ENCODE measurements at places on chromosomes 6 and 20.

- DNase-seq, result no peak
These were observed 232.7 kb downstream of the DLL1 start for GRCh38 chr6:170057961-170058877.

GRCh38 chr6:166972101-166972500 lies 15.8 kb upstream of the RNASET2 start:
- DNase-seq, result no peak

- no peak for DNase-seq
These were observed 522 bp upstream of the EPB41L1 start for GRCh38 chr20:36153736-36154699.

DNA sequence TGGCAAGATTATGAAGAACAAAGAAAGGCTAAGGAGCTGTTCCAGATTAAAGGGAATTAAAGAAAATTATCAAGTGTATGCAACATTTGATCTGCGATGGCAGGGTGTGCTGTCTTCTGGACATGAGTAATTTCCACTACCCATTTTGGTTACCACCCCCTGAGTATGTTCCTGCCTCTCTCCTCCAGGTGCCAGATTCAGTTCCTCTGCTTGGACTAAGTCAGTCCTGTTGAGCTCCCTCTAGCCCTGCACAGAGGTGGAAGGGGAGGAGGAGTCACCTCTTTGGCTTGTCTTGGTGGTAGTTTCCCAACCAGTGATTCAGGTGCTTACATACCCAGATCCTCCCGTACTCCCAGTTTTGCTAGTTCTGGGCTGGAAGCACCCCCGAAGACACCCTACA lies 22.2 kb upstream of the SNRPB2 start:
- DNase-seq, result no peak

DNA sequence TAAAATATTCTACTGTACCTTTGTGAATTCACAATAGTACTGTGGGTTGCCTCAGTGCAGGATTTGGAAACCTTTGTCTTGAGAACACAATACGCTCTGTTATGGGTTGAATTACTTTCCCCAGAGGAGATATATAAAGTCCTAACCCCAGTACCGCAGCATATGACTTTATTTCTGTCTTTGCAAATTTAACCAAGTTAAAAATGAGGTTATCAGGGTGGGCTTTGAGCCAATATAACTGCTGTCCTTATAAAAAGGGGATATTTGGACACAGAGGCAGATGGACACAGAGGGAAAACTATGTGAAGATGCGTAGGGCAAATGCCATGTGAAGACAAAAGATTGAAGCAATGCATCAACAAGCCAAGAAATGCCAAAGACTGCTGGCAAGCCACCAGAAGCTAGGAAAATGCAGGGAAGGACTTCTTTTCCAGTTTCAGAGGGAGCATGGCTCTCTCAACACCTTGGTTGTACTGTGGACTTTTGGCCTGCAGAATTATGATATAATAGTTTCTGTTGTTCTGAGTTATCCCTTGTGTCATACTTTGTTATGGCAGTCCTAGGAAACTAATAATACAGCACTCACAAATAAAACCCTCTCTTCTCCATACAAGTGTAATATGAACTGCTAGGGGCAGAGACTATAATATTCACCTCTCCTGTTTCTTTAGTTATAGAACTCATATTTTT lies 292.6 kb upstream of the SPTLC3 start:
- no peak for DNase-seq

Measured in glomerular endothelial cell (primary cell).